ENCODE measurements at places on chromosomes 3 and 15.

DNA sequence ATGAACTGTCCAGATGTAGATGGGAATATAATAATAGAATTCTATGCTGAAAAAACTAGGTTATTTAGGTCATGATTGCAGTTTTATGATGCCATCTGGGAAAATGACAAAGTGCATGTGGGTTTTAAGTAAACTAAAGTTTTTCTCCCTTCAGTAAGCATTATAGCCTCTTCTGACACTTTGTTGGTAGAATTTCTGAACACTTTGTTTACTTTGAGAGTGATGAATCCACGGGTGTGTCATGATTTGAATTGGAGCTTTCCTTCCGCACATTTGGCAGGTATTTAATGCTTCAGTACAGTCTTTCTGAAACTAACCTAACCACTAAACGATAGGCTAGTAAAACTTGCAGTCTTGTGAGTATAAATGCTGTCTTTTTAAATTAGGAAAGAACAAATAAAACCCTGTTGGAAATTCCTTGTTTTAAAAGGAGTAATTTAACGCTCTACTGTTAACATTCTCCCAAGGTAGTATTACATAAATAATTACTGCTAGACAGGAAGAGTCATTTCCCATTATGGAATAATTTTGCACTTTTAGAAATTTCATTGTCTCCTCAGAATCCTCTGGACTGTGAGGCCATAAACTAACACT lies 7.0 kb downstream of the FILIP1L start:
- DNase-seq, result no peak

- no peak for DNase-seq
These were observed 70.7 kb downstream of the CYP19A1 start for GRCh38 chr15:51267703-51268083.

- DNase-seq, result peak; percentile 89
These were observed 85.3 kb downstream of the ASB7 start for GRCh38 chr15:100687582-100688141.

GRCh38 chr3:118180853-118181252 lies 853.8 kb downstream of the IGSF11 start:
- no peak for DNase-seq

DNA sequence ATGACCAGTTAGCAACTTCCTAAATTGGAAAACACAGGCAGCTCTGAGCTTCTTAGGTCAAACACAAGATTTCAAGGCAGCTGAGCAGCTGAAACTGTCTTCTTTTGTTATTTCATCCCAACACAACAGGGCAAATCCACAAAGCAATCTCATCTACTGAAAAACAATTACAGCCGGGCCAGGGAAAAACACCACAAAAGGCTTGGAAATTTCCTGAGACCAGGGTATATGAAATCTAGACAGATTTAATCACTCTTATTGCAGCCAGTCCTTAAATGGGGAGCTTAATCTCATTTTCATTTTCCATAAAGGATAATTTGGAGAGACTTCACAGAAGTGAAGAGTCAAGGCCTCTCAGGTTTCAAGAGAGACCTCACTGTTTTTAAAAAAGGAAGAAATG lies 181.8 kb downstream of the SSR3 start:
- no peak for DNase-seq

Data from fibroblast of the aortic adventitia (primary cell).